Fibroblast of pulmonary artery (primary cell): ENCODE measurements at places on chromosomes 6 and 20.

DNA sequence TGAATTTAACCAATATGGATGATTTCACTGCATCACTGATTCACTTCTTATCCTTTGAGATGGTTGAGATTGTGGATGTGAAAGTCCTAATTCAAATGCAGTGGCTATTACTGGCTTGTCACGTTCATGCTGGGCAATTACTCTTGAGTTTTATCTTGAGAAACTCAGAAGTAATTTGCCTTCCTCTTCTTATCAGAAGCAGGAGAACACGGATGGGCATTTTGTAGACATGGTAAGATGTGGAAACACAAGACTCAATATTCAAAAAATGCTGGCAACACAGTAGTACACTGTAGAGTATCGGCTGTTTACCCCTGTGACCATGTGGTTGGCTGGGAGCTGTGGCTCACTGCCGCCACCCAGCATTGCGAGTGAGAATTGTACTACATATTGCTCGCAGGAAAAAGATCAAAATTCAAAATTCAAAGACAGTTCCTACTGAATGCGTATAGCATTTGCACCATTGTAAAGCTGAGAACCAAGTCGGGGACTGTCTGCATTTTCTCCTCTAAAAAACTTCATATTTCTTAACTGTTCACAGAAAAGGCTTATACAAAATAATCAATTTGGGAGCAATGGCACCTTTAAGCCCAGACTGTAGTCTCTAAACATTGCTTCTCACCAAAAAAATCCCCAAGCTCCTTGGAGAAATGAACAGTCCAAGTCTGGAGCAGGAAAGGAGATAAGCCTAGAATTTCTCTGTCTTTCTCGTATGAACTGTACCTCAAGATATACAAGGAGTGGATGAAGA, 61.9 kb upstream of the ELOVL5 start:
- DNase-seq: peak; percentile 51

GRCh38 chr20:44081476-44081875, 105.5 kb downstream of the JPH2 start:
- DNase-seq: no peak

GRCh38 chr20:45423700-45424099, 7.8 kb downstream of the PIGT start:
- no peak for DNase-seq

DNA sequence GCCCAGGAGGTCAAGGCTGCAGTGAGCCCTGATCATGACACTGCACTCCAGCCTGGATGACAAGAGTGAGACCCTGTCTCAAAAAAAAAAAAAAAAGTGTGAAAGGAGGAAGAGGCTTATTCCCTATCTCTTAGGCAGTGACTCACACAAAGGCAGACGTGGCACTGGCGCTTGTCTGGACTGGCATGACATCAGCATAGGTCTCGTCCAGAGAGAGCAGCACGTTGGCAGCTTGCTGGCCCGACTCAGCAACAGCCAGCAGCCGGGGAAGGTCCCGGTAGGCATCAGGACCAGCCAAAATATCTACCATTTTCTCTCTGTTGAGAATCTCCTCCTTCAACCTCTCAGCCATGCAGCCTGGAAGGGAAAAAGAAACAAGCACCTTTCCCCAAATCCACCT, 14.1 kb downstream of the CDK5RAP1 start:
- peak; percentile 62 for DNase-seq

DNA sequence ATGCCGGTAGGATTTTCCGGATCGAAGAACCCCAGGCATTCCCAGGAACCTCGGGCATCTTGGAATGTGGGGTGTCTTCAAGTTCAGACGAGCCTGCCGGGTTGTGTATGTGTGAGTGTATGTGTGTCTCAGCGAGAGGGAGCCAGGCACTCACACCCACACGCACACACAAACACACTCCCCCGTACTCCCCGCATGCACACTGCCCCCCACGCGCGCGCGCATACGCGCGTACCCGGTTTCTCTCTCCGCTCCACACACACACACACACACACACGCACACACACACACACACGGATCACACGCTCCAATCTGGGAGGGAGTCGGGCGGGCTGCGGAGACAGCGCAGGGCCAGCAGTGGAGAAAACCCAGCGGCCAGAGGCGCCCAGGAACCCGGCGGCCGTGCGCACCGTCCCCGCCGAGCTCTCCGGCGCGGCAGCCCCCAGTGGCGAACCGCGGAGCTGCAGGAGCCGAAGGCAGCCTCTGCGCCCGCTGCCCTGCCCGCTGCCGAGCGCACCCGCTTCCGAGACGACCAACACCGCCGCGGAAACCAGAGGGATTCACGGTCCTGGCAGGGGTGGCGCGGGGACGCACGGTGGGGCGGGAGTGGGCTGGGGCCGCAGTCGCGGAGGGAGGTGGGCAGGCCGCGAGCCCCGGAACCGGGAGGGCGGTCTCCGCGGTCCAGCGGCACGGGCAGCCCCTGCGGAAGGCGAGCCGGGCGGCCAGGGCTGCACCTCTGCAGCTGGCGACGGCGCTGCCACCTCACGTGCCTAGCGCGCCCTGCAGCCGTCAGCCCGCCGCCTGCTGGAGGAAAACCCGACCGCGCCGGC, at the start of gene LRFN2:
LRFN2 (minus strand) TSS at position 125 of the 830 bp plus-strand sequence.
- DNase-seq: peak; percentile 67

GRCh38 chr6:46032110-46032998, 16.7 kb upstream of the CLIC5 start:
- DNase-seq: no peak

GRCh38 chr6:75612434-75612833, 10.8 kb downstream of the SENP6 start:
- DNase-seq: no peak
